ENCODE measurements at places on chromosomes 3 and 15.

DNA sequence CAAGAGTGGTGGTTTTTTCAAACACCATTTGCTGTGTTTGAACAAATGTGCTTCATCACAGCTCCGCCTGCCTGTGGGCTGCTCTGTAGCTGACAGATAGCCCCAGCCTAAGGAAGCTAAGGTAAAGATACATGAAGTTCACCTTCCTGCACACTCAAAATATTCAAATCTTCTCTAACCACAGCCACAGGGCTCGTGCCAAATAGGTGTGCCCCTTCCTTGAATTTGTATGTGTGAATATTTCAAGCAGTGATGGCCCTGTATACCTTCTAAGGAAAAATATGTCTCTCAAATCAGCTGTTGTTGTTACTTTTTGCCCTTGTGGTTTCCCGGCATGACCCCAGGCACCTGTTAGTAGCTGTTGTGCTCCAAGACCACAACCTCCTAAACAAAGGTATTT is 92.8 kb downstream of the CCNL1 start:
- DNase-seq: no peak

GRCh38 chr15:66931768-66932633 is 133.4 kb upstream of the SMAD3 start:
- DNase-seq: peak; percentile 88

DNA sequence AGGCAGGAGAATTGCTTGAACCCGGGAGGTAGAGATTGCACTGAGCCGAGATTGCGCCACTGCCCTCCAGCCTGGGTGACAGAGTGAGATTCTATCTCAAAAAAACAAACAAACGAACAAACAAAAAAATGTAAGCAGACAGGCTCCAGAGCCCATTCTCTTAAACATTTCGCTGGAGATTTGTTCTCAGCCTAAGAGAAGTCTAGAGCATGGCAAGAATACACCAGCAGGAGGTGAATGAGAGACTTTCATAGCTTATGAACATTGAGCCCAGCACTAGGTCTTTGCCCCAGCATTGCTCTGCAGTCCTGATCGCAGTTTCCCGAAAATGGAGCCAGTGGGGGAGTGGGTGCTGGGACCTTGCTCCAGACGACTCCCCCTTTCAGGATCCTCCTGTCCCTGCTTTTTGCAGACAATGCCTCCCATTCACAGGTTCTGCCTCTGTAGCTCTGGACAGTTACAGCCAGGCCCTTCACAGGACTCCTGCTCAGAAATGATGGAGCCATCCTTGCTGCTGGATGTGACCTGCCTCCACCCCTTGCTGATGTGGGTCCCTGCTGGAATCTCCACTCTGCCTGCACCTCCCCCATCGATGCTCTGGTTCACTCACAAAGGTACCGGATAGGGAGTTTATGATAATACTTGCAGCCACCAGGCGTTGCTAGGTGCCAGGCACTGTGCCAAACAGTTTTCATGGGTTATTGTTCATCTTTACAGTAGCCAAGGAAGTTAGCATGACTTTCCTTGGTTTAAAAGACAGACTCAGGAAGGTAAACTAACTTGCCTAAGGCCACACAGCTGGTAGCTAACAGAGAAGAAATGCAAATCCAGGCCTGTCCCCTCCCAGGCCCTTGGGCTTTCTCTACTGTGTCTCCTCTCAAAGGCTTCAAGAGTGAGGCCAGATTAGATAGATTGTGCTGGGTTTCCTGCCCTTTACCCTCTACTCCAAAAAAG is 329.7 kb upstream of the TLE3 start:
- DNase-seq: peak; percentile 58

DNA sequence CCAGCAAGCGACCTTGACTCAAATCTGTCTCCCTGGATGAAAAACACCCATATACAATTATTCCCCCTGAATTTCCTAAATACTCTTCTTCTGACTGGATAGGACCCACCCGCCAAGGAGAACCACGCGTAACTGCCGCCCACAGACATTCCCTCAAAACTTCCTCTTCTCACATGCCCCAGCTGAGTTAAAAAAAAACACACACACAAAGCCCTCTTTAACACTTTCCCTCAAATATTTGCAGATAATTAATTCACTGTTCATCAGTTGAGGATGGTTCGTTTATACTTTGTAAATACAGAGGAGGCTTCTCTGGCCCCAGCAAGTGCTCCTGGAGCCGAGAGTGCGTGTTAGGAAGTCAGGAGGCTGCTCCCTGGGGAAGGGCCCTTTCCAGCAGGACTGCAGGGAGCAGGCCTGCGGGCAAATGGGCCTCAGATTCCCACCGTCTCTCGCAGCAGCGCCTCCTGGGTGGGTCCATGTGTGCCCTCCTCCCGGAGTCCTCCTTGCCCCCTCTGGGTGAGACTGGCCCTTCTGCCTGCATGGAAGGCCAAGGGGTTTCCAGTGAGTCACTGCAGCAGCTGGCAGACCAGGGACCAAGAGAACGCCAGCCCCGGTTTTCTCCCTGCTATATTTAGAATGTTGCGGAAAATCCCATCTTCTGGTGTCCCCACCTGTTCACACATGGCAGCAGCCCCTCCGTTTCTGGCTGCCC is 46.8 kb downstream of the MGLL start:
- DNase-seq: no peak

DNA sequence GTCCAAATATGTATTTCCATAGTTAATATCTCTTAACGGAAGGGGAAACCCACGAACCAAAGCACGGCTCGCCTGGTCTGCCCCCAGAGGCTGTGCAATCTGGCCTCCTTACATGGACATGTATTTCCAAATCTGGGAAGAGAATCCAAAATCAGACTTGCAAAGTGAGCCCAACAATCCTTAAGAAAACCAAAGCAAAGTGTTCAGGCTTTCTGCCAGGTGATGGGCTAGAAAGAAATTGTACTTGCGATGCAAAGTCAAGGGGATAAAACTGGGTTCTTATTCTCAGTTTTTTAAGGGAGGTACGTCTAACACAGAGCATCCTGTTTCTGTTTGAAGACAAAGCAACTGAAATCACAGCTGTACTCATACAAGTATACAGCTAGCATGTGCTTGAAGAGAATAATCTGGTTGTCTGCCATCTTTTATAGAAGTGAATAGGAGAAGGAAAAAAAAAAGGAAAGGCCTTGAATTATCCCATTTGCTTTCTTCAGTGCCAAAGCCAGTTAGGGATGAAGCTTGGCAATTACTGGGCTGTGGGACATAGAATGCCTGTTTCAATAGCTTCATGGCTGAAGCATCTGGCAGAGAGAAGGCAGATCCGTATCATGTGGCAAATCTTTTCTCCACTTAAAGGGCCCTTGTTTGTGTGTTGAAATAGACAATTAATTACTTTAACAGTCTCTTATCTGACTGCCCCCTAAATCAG is 48.4 kb downstream of the LRIG1 start:
- DNase-seq: peak; percentile 75

GRCh38 chr15:99995543-99995942 is 262.3 kb upstream of the LYSMD4 start:
- DNase-seq: no peak

DNA sequence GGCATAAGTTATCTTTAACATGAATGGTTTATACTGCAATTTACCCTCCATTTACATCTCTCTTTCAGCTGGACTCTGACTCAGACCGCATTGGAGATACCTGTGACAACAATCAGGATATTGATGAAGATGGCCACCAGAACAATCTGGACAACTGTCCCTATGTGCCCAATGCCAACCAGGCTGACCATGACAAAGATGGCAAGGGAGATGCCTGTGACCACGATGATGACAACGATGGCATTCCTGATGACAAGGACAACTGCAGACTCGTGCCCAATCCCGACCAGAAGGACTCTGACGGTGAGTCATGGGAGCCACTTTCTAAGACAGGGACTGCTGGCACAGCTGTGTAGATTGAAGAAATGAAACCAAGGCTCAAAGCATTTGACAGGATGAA is 11.6 kb downstream of the THBS1 start:
- no peak for DNase-seq

- no peak for DNase-seq
These were observed 64.8 kb upstream of the SEC61A1 start for GRCh38 chr3:127987309-127987995.

GRCh38 chr3:184676927-184677326 is 34.9 kb downstream of the MAGEF1 start:
- DNase-seq: no peak

DNA sequence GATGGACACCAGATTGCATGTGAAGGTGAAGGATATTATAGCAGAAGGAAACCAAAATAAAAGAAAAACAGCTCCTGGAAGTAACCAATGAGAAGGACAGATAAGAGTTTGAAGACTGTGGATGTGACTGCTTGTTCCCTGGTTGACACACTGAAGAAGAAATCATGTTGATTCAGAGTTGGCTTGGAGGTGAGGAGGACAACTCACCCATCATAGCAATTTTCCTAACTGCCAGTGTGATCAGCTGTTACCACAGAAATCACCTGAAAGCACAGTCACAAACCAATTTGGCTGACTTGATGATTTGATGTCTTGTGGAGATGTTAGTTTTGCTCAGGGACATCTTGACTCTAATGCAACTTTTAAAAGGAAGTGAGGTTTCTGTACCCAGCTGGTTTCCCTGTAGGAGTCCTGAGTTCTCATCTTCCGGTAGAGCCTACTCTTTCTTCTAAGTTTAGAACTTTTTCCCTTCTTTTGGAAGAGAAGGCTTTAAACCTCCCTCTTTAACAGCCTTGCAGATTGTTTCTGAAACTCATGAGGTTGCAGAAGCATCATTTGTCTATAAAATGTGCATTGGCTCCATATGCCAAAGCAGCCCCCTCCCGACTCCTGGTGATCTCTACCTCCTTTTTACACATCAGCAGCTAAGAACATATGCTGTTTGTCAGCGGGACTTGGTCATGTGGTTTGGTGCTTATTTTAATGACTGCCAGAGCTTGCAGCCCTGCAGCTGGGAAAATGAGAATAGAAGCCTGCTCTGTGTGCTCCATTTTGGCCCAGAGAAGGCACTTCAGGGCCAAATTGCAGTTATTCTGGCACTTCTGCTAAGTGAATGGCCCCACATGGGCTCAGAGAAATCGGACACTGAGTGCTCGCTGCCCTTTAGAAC is 10.3 kb downstream of the ATG7 start:
- no peak for DNase-seq

DNA sequence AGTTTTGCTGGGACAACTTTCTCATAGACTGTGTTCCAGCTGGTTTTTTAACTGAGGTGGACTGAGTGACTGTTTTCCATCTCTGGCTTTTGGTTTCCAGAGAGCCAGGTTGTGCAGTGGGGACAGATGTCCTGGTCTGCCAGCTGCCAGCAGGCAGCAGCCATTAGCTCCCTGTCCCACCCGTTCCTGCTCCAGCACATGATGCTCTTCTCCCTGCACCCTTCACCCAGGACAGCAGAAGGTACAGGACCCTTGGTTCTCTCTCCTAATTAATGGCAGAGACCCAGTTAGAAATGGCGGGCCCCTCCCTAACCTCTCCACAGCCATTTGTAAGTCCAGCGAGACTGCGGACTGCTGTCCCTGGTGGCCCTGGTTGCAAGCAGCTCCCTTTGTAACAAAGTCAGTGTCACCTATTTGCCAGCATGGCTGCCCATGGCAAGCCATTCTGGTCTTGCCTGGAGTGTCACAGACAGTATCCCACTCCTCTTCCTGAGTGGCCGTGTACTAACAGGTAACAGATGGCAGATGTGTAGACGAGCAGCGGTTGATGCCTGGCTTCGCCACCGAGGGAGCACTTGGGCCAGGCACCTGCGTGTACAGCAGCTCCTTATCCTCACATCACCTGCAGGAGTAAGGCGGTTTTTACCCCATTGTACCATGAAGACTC is 148.3 kb downstream of the DNAJB8 start:
- DNase-seq: no peak

- DNase-seq: no peak
These were observed 1055.7 kb upstream of the EPHA6 start for GRCh38 chr3:95758707-95759106.

DNA sequence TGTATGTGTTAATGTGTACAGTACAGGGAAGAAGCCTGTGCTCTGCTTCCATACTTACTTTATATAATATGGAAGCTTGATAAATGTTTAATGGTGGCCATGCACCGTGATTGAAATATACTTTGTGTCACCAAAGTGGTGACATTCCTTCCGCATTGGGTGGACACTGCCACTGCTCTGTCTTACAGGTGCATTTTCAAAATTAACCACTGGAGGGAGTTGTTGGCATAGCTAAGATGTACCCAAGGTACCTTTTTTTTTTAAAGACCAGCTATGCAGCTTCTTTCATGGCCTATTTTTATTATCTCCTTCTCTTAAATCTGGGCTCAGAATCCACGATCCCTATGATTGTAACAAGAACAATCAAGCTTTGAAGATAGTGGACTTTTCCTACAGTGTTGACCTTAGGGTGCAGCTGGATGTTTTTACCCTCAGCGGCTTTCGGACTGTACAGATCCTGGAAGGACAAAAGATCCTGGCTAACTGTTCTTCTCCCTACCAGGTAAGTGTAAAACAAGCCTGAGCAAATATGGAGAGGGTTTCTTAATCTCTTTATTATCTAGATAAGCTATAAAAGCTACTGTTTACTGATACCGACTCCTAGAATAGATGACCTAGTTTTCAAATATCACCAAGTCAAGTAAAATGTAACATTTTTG is 21.6 kb upstream of the PAK6 start:
- DNase-seq: peak; percentile 84

- DNase-seq: no peak
These were observed 89.2 kb downstream of the TAMM41 start for GRCh38 chr3:11757441-11757875.

- peak; percentile 36 for DNase-seq
These were observed 619.5 kb upstream of the TBL1XR1 start for GRCh38 chr3:177816667-177817208.

DNA sequence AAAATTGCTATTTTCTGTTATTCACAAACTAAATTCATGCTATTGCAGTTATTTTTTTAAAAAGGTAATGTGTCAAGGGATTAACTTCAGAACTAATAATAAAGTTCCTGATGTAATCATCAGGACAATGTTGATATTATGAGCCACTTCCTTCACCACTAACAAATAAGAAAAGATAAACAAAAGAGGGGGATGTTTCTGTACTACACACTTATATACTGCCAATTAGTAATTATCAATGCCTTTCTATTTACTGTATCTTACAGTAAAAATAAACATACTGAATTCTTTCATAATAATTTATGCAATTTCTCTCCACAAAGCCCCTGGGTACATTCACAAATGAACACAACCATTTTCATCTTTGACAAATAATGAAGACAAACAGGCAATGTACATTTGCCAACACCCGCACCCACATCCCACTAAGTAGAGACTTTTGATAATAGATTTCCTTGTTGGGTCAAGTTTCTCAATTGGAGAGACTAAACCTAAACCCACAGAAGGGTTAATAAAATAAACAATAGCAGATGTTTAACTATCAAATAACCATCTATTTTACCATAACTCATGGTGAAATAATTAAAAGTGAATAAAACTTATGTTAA is 3.7 kb downstream of the CBLB start:
- DNase-seq: no peak

GRCh38 chr3:71067977-71068654 is 515.4 kb downstream of the FOXP1 start:
- no peak for DNase-seq

- DNase-seq: peak; percentile 6
These were observed 1291.6 kb downstream of the NSUN3 start for GRCh38 chr3:95354489-95354888.

GRCh38 chr3:151878465-151878864 is 5.0 kb downstream of the SUCNR1 start:
- no peak for DNase-seq

- DNase-seq: no peak
These were observed 359.2 kb upstream of the PROK2 start for GRCh38 chr3:72143966-72144717.

GRCh38 chr3:129032716-129033115 is 27.9 kb upstream of the GP9 start:
- no peak for DNase-seq

GRCh38 chr15:76359152-76359551 is 22.6 kb downstream of the ISL2 start:
- no peak for DNase-seq
